ENCODE measurements at places on chromosomes 3 and 15.

GRCh38 chr3:9185701-9186100, 63.7 kb downstream of the SRGAP3 start:
- DNase-seq, result no peak

DNA sequence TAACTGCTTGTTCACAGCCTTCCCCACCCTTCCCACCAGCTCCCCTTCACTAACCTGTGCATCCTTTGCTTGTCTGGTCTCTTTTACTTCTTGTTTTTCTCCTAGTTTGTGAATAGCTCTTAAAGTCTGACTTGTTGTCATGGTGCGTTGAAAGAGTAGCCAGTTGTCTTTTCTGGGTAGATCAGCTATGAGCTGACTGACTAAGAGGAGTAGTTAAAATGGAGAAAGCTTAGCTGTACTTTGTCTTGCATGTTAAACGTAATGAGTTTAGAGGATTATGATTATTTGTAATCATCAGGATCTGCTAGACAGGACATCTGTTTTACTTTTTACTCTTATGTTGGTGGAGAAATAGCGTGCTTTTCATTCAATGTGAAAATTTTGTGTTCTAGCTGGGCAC, 35.9 kb downstream of the ATP2C1 start:
- no peak for DNase-seq

GRCh38 chr3:40477666-40478065, 744 bp downstream of the ZNF619 start:
- DNase-seq, result no peak

DNA sequence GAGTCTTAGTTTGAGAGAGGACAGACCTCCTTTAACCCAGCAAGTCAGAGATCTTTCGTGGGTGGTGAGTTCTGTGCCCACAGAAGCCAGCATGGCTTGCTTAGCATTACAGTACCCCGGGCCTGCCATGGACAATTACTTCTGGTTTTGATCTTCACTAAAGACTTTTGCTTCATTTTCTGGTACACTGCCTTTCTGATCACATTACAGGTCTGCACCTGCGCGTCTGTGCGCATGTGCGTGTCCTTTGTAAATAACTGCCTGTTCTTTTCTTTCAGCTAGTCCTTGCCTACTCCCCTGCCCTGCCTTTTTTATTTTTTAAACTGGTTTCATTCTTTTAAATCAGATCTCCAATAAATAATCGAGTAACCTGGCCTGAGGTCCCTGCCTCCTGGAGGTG, 57.1 kb upstream of the CMTM8 start:
- no peak for DNase-seq

DNA sequence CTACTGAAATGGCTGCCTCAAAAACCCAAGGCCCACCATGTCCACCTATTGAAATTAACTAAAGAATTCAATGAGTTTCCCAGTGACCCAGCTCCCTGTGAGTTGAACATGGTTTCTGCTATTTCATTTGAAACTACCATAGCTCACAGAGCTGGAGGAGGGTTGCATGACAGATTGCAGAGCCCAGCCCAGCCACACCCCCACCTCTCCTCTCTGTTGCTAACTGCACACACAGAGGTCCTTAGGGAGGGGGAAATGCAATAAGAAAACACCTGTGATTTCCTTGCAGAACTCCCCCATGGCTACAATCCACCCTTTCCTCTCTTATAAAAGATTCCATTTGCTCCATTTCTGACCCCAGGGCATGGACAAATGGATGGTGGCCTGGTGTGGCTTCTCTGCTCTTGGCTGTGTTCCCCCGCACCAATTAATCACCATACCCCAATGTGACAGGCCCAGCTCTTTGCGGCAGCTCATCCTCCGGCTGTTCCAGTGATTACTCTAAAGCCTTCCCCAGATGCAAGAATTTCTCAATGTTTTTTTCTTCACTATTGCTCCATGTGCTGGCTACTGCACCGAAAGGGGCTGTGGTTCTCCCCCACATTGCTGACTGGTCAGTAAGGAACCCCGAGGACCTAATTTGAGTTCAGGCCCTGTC, 208.4 kb upstream of the KBTBD8 start:
- no peak for DNase-seq

GRCh38 chr3:16253601-16254000, 11.1 kb downstream of the DPH3 start:
- DNase-seq, result no peak
